Neuronal stem cell (in vitro differentiated cells): ENCODE measurements at places on chromosomes 2 and 18.

DNA sequence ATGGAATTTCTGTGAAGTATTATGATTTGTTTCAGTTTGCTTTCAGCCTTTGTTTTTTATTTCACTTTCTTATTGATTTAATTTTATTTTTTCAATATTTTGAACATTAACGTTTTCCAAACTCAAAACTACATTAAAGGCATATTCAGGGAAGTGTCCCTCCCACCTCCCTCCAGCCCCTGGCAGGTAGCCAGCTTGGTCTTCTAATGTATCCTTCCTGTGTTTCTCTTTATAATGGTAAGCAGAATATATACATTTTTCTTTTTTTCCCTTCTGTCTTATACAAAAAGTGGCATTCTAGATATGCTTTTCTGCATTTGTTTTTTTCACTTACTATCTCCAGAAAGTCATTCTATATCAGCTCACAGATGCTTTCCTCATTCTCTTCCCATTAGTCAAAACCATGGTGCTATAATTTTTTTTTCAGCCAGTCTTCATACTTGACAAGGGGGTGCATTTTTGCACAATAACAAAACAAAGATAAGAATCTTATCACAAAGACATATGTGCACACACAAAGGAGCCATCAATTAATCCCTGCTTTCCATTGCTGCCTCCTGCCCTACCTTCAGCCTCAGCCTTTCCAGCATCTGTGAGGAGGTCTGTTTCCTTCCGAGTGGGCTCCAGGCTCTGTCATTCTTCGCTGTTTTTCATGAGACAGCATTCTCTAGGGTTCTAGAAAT is 33.7 kb upstream of the TMEM177 start:
- no peak for DNase-seq

DNA sequence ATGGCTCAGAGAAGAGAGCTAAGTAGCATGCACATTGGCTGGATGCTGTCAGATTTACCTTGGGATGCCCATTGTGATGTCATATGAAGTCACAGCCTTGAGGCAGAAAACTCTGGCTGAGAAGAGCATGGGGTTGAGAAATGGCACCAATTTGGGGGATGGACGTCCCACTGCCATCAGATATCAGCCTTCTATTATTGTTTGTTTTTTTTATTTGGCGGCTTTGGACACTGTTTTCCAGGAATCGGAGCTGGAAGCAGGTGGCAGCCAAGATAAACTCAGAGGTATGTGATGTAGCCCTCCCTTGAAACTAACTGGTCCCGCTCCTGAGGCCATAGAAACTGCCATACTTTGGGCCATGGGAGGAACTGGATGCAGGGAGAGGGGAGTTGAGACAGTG is 40.6 kb downstream of the GCKR start:
- DNase-seq: no peak

GRCh38 chr18:79935499-79935898 is 16.0 kb downstream of the SLC66A2 start:
- DNase-seq: no peak

DNA sequence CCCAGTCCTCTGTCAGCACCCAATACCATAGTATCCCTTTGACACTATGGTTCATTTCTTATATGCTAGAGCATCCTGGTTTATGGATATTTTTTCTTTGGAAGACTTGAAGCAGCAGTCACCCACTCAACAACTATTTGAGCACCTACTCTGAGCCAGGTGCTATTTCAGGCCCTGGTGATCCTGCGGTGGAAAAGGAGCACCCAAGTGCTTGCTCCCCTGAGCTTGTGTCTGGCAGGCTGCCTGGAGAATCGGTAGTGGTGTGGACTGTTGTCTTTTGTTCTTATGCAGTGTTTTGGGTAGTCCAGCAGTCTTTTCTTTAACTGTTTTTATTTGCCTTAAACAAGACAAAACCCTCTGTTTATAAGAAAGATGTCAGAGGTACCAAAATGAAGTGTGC is 28.9 kb downstream of the NCK2 start:
- no peak for DNase-seq

GRCh38 chr2:218332920-218333645 is 23.6 kb upstream of the CATIP start:
- no peak for DNase-seq

DNA sequence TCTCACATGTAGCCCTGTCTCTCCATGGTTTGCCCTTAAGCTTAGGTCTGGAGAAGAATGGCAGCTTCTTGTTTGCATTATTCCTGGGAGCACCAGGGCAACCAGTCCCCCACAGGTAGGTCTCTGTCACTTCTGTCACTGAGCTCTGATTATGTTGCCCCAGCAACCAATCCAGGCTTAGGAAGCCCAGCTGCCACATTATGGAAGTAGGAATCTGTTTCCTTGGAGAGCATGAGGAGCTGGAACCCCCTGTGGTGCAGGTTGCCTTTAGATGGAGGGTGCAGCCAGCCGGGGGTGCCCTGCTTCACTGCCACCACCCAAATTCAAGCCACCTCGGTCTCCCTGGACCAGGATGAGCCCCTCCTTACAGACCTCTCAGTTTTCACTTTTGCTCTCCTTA is 4.8 kb downstream of the RESP18 start:
- no peak for DNase-seq

DNA sequence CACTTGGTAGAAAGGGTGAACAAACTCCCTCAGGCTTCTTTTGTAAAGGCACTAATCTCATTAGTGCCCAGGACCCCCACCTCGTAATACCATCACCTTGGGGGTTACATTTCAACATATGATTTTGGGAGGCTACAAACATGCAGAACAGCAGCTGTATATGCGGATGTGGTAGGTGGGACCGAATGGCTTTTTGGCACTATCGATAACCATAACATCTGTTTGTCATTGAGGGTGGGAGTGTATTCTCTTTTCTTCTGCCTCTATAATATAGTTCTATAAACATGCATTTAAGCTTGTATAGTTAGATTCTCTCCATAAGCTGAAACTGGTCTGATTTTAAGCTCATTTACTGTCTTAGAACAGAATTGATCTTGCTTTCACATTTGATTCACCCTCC is 239.1 kb upstream of the BOD1L2 start:
- no peak for DNase-seq

DNA sequence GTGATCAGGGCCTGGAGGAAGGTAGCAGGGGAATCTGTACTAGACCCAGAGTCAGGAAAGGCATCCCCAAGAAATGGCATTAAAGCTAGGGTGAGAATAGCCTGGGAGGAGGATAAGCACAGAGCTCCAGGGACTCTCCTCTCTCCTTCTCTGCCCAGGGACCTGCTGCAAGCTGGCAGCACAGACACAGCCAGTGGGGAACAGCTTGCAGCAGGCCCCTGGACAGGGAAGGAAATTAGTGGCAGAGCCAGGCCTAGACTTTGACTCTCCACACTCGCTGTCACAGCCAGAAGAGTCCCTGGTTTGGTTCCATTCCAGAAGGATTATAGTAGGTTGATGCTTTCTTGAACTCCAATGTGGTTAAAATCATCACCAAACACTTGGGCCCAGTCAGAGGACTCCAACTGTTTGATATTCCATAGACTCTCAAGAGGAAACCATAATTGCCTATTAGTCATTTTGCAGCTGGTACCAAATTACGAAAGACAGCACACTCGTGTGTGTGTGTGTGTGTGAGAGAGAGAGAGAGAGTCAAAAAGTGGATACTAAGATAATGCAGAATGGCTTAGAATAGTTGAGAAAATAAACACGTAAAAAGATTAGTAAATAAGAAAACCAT is 95.5 kb upstream of the ATP8B1 start:
- DNase-seq: no peak

DNA sequence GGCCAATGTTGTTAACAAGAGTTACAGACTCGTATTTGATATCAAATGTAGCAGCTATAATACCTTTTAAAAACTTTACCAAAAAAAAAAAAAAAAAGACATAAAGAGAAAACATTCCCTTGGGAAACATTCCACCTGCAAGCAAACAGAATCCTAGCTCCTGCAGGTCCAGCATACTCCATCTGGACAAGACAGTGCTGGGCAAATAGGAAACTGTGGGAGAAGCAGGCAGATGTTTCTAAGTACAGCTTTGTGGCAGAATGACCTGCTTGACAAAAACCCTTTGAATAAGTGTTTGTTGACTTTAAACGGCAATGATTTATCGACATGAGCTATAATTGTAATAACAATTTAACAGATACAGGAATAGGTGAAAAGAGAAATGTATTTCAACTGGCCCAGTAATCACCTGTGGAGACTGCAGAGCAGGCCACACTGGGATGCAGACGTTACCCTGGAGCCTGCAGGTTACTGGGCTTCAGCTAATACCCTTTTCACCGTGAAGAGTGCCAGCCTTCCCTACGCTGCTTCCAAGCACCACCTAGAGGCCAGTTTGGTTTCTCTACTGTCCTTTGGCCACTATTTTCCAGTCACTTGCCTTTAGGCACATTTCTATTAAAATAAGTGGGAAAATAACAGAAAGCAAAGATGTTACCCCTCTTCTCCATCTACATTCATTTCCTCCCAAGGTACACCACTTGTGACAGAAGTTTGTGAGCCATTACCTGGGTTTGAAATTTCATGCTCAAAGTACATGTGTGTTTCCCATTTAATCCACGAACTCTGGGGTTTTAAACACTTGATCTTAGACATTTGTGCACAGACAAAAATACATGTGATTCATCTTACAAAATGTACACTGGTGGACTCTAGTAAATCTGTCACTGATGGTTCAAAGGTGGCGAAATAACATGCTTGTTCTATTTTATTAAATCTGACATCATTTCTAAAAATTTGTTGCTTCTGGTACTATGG is 96.9 kb upstream of the ZNF397 start:
- peak; percentile 21 for DNase-seq

- no peak for DNase-seq
Observed at GRCh38 chr2:214889301-214889700, 79.8 kb upstream of the BARD1 start.

DNA sequence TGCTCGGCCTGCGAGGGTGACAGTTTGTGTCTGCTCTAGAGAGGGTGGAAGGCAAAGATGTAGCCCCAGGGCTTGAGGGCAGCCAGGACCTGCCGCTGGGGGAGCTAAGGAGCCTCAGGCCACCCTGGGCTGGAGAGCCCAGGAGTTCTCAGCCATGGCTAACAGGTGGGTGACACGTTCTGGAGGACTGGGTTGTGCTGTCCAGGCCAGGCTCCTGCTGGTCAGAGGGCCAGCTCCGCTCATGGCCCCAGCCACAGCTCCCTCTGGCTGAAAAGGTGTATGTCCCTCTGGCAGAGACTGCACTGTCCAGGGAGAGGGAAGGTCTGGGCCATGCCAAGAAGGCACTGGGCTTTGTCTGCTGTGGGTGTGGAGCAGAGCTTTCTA is 19.2 kb downstream of the TMEM185B start:
- no peak for DNase-seq

DNA sequence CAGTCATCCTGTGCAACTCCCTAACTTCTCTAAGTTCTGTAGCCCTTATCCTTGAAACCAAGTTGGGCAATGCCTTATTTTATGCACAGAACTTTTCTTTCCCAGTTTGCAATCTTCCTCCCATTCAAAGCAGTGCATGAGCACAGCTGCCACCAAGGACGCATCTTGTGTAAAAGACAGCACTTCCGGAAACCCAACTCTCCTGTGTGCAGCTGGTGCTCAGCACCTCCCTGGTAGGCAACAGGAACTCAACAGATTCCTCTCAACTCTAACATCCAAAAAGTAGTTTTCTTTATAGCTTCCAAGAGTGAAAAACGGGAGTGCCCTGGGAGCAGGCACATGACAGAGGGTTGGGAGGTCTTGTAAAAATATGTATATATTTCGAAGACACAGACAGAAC is 2.2 kb downstream of the TMEM18 start:
- DNase-seq: no peak

DNA sequence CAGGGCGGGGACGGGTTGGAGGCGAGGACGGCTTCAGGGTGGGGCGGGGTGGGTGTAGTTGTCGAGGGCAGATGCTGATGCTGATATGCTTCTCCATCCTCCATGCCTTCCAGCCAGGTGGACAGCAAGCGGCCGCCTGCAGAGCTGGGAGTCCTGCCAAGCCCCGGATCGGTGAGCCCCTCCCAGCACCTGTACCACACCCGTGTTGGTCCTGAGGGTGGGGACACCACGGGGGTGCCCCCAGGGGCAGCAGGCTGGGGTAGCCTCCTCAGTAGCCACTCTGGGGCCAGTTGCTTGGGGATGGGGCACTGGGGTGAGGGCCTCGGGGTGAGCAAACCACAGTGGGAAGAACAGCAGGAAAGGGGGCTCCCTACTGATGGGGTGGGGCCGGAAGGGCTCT is 2.6 kb downstream of the ANO7 start:
- no peak for DNase-seq

DNA sequence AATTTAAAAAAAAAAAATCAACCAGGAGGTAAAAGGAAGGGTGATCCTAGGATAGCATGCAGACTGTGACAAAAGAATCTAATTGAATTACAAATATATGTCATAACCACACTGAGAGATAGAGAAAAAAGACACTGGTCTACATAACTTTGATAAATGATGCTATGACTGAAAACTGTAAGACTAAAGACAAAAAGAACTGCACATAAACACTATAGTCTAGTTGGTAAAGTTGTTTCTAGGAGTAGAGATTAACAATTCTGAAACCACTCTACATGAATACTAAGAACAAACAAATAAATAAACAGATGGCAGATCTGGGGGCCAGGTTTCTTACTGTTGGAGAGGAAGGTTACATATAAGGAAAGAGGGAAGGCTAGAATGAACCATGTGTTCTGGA is 14.6 kb upstream of the CHAC2 start:
- DNase-seq: no peak

GRCh38 chr2:191155608-191156071 is 4.8 kb upstream of the STAT4 start:
- no peak for DNase-seq

DNA sequence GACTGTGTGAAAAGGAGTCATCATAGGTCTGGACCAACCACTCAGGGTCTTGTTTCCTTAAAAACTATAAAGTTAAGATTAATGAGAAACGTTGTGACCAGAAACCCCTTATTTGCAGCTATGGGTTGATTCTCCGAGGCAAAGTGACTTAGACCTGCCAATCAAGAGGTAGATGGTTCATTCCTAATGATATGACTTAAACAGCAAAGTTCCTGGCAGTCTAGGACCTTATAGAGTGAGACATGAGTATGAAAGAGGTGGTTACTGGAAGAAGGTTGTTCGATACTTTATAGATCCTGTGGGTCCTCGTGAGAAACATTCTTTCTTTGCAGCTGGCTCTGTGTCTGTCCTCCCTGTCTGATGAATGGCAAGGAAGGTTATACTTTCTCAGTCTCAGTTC is 8.0 kb downstream of the SFXN5 start:
- DNase-seq: no peak
